Cerebellar nuclear complex (tissue), 1 donor: ENCODE measurements at places on chromosomes 5 and 9.

GRCh38 chr5:8934455-8934854, 611.4 kb downstream of the SEMA5A start:
- DNase-seq = no peak

DNA sequence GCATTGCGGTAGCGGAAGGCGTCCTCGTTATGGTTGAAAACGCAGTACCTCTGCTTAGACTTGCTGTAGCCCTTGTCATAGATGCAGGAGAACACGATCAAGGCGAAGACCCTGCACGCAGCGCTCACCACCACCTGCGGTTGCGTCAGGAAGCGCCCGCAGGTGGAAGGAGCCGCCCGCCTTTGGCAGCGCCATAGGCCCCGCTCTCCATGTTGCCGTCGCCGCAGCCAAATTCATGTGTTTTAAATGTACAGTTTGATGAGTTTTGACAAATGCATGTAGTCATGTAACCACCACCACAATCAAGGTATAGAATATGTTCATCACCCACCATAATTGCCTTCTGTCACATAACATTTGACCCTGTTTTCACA, 84.9 kb upstream of the CEP78 start:
- no peak for DNase-seq

- no peak for DNase-seq
Measured at GRCh38 chr5:67095346-67096171, 101.0 kb downstream of the CD180 start.

DNA sequence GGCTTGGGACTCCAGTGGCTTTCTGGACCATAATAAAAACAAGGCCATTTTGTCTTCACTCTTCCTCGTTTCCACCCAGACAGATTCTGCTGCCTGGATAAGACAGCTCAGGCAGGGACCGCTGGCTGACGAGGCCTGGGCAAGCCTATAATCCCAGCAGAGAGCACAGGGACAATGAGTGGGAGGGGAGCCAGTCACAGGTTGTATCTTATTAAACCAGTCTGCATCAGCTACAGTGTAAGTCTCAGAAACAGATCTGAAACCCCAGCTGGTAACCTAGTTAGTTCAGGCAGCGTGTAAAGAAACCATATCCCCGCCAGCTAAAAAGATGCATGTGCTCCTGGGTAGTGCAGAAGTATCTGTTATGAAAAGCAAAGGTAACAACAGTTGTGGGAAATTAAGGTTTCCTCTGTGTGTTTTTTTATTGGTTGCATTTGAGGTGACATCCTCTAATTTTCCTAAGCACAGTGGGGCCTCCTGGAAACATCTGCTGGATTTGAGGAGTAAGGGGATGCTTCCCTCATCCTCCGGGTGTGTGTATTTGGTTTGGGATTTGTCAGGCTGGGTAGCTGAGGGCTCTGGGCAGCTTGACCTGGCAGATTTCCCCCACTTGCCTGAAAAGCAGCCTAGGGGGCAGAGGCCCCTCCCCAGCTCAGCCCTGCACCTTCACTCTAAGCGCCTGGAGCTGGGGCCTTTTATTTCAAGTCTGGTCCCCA, 15.2 kb upstream of the TAL2 start:
- DNase-seq = no peak

GRCh38 chr5:173869316-173869715, 18.8 kb upstream of the CPEB4 start:
- DNase-seq = no peak

DNA sequence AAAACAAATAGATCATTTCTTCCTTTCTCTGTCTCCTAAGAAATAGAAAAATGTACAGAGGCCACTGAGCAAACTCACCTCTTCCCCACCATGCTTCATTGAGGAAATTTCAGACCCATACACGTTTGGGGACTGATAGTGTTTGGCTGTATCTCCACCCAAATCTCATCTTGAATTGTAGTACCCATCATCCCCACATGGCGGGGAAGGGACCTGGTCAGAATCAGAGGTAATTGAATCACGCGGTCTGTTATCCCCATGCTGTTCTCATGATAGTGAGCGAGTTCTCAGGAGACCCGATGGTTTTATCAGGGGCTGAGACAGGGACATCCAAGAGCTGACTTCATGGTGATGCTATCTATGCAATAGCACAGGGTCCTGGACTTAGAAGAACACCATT, 1655.8 kb downstream of the MAT2B start:
- DNase-seq = no peak

DNA sequence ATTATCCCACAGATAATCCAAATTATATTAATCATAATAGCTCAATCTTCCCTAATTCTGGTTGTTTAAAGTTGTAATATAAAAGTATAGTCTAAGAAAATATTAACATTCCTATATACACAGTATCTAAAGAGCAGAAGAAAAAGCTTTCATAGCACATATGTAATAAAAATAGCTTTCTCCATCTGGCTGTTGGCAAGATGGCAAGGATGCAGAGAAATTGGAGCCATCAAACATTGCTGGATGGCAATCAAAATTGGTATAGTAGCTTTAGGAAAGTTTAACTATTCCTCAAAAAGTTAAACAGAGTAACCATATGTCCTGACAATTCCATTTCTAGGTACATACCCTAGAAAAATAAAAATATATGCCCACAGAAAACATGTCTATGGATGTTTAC, 66.8 kb downstream of the TBCA start:
- DNase-seq = no peak

- DNase-seq = no peak
Measured at GRCh38 chr5:147918899-147919298, 12.6 kb upstream of the C5orf46 start.

DNA sequence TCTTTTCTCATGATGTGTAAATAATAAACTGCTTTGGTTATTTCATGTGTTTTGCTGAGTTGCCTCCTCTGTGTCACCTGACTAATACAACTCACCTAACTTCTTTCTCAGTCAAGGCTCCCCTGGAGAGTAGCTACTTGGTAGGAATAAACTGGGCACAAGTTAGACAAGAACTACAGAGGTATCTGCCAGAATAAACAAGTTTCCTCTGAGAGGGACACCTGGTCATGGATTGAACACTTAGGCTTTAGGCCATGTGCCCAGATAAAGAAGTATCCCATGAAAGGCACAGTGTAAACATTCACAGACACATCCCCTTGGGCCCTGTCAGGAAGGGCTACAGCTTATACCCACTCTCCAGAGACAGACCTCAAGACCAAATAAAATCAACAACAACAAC, 532.5 kb downstream of the KIF4B start:
- no peak for DNase-seq

GRCh38 chr5:132098151-132098594, 24.6 kb downstream of the CSF2 start:
- DNase-seq = no peak

- no peak for DNase-seq
Measured at GRCh38 chr5:113526421-113526820, 12.9 kb downstream of the YTHDC2 start.

DNA sequence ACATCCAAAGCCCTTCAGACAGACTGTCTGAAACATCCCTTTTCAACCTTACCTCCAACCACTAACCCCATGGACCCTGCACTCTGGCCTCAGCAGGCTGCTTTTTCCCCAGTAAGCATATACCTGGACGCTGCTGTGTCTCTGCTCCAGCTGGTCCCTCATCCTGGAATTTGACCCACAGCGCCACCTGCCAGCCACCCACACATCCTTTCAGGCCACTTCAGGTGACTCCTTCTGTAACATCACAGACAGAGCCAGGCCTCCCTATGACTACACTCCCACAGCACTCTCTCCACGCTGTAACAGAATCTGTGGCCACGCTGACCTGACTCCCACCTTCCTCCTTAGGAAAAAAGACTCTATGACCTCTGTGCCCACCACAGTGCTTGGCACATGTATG, 3.4 kb downstream of the MGAT1 start:
- no peak for DNase-seq

DNA sequence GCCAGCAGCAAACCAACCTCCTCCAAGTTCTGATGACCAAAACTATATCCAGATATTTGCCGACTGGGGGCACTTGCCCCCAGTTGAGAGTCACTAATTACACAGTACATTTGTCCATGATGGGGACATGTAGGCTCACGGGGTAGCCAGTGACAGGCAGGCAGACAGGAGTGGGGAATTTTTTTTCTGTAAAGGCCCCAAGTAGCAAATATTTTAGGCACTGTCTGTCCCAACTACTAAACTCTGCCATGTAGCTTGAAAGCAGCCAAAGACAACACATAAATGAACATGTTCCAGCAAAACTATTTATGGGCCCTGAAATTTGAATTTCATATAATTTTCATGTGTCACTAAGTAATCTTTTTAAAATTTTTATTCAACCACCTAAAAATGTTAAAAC, 80.7 kb downstream of the GRIA1 start:
- no peak for DNase-seq

GRCh38 chr9:137673886-137674285, 55.1 kb downstream of the EHMT1 start:
- peak; percentile 53 for DNase-seq

GRCh38 chr9:94948567-94949235, 222.2 kb downstream of the AOPEP start:
- DNase-seq = no peak

GRCh38 chr9:109906766-109907382, 126.9 kb downstream of the PALM2AKAP2 start:
- no peak for DNase-seq

GRCh38 chr9:121368745-121369144, 1.3 kb downstream of the STOM start:
- no peak for DNase-seq

- DNase-seq = no peak
Measured at GRCh38 chr5:36696059-36696673, 89.8 kb downstream of the SLC1A3 start.

- no peak for DNase-seq
Measured at GRCh38 chr5:175680463-175680862, 22.6 kb downstream of the HRH2 start.

GRCh38 chr9:95974389-95974788, 98.9 kb downstream of the ERCC6L2 start:
- no peak for DNase-seq

GRCh38 chr9:19161257-19162025, 34.1 kb upstream of the PLIN2 start:
- DNase-seq = no peak

GRCh38 chr9:81530310-81530810, 159.0 kb downstream of the TLE1 start:
- DNase-seq = no peak

- no peak for DNase-seq
Measured at GRCh38 chr5:87784879-87785495, 372.3 kb upstream of the CCNH start.

- DNase-seq = no peak
Measured at GRCh38 chr9:23598994-23599393, 227.0 kb downstream of the ELAVL2 start.

DNA sequence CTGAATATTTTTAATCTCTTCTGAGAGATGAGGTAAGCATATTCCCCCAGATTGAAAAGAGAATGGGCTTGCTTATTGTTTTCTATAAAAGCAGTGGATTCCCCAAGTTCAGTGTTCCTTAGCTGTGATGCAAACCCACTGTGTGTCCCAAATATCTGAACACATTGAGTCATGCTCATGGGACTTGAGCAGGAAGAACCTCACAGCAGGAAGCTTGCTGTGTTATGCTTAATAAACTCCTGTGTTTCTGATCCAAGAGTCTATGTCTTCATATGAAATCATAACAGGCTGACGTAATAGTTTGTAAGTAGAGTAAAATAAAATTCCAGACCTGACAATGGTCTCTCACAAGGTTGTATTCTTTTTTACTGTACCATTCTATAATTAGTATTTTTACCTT, 24.8 kb upstream of the LOX start:
- DNase-seq = no peak

GRCh38 chr9:84216151-84216550, 124.4 kb downstream of the SLC28A3 start:
- no peak for DNase-seq

GRCh38 chr5:76742583-76742982, 26.7 kb downstream of the F2R start:
- no peak for DNase-seq

- no peak for DNase-seq
Measured at GRCh38 chr5:91963166-91963565, 580.0 kb upstream of the ARRDC3 start.

GRCh38 chr5:83925321-83925954, 204.8 kb upstream of the HAPLN1 start:
- no peak for DNase-seq

GRCh38 chr9:86550401-86550800, 196.2 kb upstream of the TUT7 start:
- no peak for DNase-seq

DNA sequence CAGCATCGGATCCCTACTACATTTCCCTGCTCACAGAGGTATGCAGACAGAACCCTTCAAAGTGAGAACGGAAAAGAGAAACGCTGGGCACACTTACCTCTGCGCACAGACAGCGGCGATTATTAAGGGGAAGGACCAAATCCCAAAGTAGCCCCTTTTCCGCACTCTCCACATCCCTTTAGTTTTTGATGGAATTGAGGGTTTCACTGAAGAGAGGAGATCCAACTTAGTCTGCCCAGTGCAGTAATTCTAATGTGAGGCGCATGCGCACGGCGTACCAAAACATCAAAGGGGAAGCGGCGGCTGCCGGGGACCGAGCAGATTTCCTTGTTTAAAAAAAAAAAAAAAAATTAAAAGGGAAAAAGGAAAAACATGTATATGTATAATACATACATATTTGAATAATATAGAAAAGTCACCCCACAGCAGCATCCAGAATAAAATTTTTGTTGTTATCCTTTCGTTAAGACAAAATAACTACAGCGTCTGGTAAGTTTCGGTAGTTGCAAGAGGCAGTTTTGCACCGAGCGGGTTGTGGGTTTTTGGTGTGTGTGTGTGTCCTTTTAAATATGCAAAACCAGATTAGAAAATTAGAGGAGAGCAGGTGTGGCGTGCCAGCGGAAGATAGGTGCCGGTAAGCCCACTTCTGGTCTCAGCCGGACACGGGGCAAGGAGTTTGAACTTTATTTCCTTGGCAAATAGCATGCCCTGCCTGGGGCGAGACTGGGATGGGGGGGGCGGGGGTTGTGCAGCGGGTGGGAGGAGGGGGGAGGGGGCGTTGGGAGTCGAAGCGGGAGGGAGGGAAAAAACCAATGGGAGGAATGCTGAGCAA, at the start of gene GABRB2:
GABRB2 (minus strand) TSS at position 256 of the 832 bp plus-strand sequence; CDS start at position 174, 82 bp downstream.
- DNase-seq = no peak

GRCh38 chr9:87535817-87536539, 38.3 kb downstream of the DAPK1 start:
- DNase-seq = no peak

DNA sequence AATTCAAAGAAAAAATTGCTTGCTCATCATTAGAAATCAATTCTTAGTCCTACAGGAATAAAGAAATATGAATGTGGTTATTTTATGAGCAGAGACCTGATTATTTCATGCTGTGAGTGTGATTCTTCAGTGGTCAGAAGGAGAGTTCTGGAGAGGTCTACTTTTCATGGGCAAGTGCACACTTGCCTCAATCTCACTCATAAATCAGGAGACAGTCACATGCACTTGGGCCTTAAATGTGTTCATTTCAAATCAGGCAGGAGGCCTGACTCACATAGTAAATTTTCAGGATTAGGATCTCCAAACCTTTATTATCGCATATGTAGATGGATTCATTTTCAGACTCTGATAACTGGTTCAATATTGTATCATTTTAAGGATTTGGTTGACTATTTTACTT, 323.2 kb upstream of the CCNH start:
- DNase-seq = no peak
